ENCODE measurements at places on chromosomes 13 and 19. TPM values are rescaled to one million over a fixed set of nuclear protein-coding genes. Genes with fewer than 3 reads are reported as not detected.

The FAM124A gene
- 0.10 TPM for polyA plus RNA-seq

The COX7A1 gene
- 93.2 TPM for polyA plus RNA-seq

The SPINT2 gene
- 9.8 TPM for polyA plus RNA-seq

The SRRM5 gene
- polyA plus RNA-seq: not detected

The MYO9B gene
- polyA plus RNA-seq: 18.6 TPM

The SIGLEC5 gene
- not detected for polyA plus RNA-seq

The IFNL1 gene
- polyA plus RNA-seq: not detected

GRCh38 chr13:110264685-110265275 lies 42.2 kb downstream of the COL4A1 start:
- no peak for DNase-seq

DNA sequence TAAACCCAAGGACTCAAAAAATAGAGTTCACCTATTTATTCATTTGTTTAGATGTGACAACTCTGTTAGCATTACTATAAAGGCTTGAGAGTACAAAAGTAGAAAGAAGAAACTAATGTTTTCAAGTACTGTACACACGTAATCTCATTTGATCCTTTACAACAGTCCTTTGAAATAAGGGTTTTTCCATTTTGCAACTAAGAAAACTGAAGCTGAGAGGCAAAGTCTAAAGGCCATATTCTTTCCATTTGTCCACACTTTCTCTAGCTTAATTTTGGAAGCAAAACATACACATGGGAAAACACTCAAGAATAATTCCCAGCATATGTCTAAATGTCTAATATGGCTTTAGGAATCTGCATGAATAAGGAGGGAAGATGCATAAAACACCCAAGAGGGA lies 34.1 kb downstream of the ZAR1L start:
- no peak for DNase-seq

DNA sequence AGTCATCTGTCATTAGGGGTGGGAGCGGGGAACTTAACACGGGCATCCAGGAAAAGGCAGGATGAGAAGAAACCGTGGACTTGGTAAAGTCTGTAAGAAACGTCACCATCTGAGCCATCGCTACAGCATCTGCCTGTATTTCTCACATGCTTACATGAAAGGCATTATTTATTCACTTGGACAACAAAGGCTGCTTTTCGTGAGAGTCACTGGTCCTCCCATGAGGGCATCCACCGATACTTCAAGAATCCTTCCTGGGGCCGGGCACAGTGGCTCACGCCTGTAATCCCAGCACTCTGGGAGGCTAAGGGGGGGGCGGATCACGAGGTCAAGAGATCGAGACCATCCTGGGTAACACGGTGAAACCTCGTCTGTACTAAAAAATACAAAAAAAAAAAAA lies 16.1 kb downstream of the ZNF446 start:
- DNase-seq: no peak

- peak; percentile 42 for DNase-seq
Measured at GRCh38 chr19:16198370-16198651, 600 bp downstream of the AP1M1 start.

- no peak for DNase-seq
Measured at GRCh38 chr13:106865716-106866440, 297.9 kb upstream of the ARGLU1 start.

- no peak for DNase-seq
Measured at GRCh38 chr13:105602956-105603670, 932.3 kb downstream of the EFNB2 start.

DNA sequence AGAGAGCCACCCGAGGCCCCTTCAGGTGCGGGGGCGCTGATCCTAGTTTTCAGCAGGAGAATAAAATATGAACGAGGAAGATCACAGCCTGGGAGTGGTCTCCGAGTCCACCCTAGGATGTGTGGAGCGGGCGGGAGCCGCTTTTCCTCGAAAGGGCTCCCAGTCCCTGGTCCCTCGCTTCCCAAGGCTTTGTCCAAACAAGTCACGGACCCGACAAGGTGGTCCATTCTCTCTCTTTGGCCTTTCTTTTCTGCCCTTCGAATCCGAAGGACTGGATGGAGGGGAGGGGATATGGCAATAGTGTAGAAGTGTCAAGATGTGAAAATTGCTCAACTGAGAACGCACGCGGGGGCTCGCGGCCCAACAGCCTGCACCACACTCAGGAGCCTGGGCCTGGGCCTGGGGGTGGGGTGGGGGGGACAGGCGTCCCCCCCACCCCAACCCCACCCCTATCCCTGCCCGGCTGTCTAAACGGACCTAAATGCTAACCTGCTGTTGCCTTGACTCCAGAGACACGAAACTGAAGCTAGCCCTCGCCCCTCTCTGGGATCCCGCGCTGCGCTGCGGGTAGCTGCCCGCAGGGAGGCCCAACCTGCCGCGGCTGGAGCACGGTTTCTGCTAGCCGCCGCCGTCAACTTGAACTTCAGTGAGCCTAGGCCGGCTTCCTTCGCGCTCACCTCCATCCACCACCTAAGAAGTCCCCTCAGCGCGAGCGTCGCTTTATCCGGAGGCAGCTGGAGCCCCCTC lies 7.1 kb downstream of the ZIC2 start:
- no peak for DNase-seq

DNA sequence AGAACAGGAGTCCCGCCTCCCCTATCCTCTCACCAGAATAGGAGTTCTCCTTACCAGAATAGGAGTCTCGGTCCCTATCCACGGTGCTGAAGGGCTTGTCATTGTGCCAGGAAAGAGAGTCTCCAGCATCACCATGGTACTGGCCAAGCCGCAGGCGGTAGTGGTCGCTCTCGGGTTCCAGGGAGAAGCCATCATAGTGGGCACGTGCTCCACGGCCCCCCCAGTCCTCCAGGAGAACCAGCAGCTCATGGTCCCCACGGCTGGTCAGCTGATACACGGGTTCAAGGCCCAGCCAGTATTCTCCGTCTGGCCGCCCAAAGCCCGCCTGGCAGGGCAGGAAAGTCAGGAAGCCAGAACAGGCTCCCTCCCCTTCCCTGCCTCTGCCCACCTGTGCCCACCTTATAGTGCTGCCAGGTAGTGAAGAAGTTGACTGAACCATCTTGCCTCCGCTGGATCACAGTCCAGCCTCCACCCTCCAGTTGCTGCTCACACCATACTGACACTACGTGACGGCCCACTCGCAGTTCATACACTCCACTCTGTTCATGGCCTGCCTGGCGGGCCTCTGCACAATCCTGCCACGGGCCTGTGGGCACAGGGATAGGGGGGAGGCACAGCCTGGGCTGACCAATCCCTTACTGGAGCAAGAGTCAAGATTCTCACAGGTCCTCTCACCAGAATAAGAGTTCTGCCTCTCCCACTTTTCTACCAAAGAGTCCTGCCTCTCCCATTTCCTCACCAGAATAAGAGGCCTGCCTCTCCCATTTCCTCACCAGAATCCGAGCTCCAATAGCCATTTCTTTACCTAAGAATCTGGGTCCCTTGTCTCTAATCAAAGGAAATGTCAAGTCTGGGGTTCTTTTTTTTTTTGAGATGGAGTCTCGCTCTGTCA lies 7.4 kb downstream of the SHFL start:
- peak; percentile 29 for DNase-seq

GRCh38 chr13:40764587-40765403 lies 6.2 kb downstream of the MRPS31 start:
- peak; percentile 49 for DNase-seq

- no peak for DNase-seq
Measured at GRCh38 chr19:33192010-33192409, 2.1 kb upstream of the LRP3 start.

DNA sequence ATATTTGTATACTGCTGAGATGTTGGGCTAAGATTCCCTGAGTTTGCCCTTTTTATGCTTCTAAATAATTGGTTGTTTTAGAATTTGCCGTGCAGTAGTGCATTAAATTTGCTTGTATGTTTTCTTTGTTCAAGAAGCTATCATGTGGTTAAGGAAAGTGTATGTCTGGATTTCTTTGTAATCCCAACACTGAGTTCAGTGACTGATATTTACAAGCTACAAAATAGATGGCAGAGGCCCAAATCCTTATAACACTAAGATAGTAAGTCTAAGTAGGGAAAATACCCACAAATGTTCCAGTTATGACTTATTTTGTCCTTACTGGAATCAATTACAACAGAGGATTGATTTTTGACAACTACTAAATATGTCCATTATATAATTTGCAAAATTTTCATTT lies 435.0 kb upstream of the KLF12 start:
- no peak for DNase-seq

DNA sequence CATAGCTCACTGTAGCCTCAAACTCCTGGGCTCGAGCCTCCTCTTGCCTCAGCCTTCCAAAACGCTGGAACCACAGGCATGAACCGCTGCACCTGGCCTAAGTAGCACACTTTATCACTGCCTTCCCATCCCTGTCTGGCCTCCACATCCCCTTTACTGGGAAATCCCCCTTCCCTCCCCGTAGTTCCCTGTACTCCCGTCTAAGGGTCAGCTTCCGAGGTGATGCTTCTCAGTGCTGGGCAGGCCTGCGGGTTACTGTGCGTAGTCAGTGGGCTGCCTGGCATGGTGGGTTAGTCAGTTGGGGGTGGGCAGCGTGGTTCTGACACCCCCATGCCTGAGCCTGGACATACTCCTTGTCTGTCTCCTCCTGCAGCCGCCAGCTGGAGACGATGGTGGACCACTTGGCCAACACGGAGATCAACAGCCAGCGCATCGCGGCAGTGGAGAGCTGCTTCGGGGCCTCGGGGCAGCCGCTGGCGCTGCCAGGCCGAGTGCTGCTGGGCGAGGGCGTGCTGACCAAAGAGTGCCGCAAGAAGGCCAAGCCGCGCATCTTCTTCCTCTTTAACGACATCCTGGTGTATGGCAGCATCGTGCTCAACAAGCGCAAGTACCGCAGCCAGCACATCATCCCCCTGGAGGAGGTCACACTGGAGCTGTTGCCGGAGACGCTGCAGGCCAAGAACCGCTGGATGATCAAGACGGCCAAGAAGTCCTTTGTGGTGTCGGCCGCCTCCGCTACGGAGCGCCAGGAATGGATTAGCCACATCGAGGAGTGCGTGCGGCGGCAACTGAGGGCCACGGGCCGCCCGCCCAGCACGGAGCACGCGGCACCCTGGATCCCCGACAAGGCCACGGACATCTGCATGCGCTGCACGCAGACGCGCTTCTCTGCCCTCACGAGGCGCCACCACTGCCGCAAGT lies 8.4 kb downstream of the PLEKHF1 start:
- DNase-seq: no peak

DNA sequence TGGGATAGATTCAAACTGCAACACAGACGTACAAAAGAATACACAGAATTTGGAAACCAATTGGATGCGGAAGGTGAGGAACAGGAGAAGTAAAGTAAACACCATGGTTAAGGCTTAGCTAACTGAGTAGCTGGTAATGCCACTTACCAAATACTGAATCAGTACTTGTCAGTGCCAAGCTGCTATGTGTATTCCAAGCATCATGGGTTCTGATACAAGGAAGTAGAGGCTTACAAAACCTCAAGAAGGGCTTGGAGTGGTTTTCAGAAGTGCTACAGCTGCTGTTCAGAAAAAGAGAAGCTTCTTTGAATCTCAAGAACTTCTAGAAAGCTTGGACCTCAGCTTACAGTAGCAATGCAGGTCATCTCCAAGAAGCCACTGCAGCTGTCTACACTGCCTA lies 35.9 kb upstream of the DCT start:
- no peak for DNase-seq

DNA sequence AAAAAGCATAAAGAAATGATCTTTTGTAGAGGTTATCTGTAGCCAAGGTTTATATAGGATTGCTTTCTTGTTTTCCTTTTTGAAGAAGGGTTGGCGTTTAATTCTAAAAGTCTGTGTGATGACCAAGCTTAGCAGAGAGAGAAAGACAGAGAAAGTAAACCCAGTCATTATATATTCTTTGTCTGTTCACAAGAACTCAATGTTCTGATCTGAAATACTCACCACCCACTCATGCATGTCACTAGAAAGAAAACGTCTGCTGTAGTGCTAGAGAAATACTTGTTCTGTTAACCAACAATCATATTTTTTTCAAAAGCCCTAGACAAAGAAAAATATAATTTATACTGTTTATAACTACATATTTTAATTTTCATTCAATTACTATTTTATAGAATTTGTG lies 173.7 kb upstream of the SLITRK5 start:
- no peak for DNase-seq

DNA sequence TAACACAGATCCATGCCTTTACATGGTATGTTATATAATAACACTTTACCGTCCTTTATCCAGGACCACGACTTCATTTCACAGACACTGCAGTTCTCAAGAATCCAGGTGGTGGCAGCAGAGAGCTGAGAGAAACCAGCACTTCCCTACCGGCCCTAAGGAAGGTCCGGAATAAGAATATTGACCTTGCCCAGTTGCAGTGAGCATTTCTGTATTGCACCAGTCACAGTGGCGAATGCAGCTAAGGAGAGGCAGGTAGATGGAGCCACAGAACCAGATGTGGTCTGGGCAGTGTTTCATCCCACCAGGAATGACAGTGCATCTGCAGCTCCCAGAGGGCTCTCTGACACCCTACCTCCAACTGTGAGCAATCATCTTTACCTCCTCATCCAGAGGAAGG lies 44.6 kb downstream of the ZNF787 start:
- DNase-seq: peak; percentile 72

DNA sequence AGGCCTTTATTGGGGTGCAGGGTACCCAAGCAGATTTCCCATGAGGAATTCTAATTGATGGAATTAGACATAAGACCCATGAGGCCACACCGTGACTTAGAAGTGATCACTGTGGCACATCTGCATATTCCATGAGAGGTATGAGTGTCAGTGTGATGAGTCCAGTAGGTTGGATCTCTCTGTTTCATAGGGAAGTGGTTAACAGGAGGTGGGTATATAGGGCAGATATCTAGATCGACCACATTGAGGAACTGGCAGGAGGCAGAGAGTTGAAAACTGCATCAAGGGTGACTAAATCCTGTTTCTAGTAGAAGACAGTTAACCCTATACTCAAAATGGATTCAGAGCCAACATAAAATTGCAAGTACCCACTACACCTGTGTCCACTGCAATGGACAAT lies 68.6 kb upstream of the MIR17HG start:
- no peak for DNase-seq

GRCh38 chr13:111472083-111472482 lies 151.6 kb downstream of the TEX29 start:
- DNase-seq: no peak

DNA sequence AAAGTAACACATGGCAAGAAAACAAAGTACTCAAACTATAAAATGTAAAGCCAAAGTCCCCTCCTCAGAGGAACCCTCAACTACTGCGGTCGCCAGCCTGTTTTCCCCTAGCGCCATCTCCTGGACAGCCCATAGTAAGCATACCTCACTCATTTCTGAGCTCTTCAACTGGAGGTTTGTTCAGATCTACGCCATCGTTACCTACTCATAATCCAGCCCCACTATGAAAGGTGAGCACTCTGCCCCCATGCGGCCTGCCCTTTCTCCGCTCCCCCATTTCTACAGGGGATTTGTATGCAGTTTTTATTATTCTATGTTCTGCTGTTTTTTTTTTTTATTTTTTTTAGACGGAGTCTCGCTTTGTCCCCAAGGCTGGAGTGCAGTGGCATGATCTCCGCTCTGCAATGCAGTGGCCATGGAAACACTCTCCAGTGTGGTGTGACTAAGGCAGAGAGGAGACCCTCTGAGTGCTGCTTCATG lies 26.2 kb downstream of the OPA3 start:
- DNase-seq: peak; percentile 64

- peak; percentile 68 for DNase-seq
Measured at GRCh38 chr13:108915095-108915633, 285.8 kb downstream of the MYO16 start.

GRCh38 chr13:96065849-96066248 lies 12.6 kb upstream of the UGGT2 start:
- no peak for DNase-seq

GRCh38 chr19:2428756-2429711 lies 1.6 kb upstream of the TIMM13 start:
- no peak for DNase-seq

GRCh38 chr13:21202767-21203531 lies 26.5 kb downstream of the MRPL57 start:
- DNase-seq: no peak

All from GM23248 (cell line).